GM23248 (cell line): ENCODE measurements at places on chromosomes 11 and 22.

DNA sequence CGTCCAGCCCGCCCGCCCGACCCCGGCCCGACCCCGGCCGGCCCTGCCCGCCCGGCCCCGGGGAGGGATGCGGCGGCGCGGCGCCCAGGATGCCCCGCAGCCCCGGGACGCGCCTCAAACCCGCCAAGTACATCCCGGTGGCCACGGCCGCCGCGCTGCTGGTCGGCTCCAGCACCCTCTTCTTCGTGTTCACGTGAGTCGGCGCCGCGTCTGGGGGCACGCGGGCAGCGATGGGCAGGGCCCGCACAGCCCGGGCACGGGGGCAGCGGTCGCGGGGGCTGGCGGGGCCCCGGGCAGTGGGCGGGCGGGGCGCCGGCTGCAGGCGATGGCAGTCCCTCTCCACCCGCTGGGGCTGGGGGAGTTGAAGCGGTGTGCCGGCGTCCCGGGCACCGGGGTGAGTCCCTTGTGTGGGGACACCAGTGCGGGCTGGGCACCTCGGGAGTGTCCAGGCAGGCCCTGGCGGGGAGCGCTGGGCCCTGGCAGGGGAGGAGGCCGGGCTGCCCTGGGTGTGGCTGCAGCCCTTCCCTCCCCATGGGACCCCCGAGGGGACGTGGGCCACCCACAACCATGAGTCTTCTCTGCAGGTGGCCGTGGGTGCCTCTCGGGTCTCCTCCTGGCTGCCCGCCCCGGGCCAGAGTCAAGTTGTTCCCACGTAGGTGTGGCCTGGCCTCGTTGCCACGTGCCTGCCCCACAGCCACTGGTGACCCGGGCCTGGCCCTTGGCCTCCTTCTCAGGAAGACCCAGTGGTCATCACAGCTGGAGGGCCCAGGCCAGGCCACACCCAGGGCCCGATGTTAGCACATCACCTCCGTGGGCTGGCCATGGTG lies 468 bp downstream of the ZDHHC8 start:
- peak; percentile 57 for DNase-seq

GRCh38 chr11:5339771-5340322 lies 3.5 kb downstream of the OR51B5 start:
- no peak for DNase-seq

GRCh38 chr11:122085712-122086111 lies 30.3 kb downstream of the BLID start:
- peak; percentile 44 for DNase-seq

DNA sequence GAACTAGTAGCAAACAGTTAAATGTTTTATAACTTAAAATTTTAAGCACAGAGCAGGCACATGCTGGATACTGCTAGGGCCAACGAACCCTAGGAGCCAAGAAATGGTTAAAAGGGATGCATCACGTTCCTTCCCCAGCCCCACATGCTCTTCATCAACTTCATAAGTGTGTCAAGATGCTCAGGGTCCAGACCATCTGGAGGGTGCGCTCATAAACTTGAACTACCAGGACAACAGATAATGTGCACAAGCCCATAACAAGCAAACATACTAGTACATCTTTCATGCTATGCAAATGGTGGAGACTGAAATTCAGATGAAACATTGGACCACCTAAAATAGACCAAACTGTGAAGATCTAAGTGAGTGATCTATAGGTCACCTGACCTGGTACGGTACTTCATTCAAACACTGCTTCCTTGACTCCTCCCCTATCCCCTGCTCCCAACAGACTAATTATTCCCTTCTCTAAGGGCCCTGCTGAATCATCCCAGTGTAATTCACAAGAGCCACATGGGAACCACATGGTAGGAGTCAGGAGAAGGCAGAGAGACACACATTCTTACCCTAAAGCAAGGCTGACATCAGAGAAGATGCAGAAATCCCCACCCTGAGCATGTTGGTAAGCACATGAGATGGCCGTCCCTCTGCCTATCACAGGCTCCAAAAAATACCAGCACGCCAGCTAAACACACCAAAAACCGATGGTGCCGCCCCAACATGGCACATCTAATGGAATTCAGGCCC lies 83.9 kb downstream of the ETS1 start:
- DNase-seq = peak; percentile 96

- DNase-seq = no peak
Measured at GRCh38 chr22:36440429-36441002, 40.9 kb downstream of the TXN2 start.

DNA sequence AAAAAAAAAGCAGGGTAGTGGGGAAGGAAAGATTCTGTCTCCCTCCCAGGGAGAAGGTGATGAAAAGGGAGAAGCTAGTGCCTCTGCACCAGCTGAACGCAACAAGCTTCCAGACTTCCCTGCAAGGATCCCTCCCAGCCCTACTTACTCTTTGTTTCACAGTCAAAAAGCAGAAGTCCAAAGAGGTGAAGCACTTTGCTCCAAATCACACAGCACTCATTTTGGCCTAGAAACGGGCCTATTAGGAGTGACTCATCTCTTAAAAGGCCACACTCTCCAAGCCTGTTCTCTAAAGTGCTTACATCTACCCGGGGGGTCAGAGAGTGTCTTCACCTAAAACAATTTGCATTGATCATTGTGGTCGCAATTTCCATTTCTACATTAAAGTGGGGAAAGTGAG lies 17.7 kb upstream of the GRK3 start:
- no peak for DNase-seq

DNA sequence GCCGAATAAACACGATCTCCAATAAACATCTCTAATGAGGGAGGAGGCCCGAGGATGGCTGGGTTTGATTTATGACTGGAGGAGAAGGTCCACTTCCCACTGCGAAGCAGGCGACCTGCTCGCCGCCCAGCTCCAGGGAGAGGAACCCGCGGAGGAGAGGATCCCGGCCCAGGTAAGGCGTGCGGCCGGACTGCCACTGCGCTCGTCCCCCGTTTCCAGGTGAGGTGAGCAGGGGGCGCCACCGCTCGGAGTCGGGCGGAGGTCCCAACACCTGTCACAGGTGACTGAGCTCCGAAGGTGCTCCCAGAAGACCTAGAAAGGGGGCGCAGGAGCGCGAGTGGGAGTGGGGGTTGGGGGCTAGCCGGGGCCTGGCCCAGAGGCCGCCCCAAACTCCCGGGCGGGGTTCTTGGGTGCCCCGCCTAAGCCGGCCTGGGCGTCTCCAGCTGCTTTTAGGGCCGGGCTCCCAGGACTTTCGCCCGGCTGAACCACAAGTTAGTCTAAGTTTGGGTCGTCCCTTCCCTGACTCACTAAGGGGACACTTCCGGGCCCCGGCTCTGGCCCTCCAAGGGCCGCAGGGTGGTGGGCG lies 5.4 kb upstream of the PAX6 start:
- DNase-seq = no peak

DNA sequence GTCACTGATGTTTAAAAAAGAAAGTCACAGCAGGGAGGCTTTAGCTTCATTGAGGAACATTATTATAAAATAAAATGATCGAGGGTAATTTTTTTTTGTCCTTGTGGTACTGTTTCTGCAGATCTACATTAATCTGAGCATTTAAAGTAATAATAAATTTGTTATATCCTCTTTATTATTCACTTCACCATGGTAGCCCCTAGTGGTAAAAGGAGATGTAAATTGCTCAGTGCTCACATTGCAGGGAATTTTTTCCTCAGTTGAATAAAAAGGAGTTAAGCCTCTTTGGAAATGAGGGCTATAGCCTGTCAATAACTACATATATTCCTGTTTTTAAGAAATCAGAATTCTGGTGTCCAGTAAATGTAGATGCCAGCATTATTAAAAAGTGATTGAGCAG lies 99.7 kb upstream of the VPREB1 start:
- peak; percentile 11 for DNase-seq

GRCh38 chr11:116096272-116096995 lies 592.2 kb upstream of the CADM1 start:
- DNase-seq = no peak

GRCh38 chr11:128891913-128892398 lies 800 bp downstream of the KCNJ5 start:
- no peak for DNase-seq

DNA sequence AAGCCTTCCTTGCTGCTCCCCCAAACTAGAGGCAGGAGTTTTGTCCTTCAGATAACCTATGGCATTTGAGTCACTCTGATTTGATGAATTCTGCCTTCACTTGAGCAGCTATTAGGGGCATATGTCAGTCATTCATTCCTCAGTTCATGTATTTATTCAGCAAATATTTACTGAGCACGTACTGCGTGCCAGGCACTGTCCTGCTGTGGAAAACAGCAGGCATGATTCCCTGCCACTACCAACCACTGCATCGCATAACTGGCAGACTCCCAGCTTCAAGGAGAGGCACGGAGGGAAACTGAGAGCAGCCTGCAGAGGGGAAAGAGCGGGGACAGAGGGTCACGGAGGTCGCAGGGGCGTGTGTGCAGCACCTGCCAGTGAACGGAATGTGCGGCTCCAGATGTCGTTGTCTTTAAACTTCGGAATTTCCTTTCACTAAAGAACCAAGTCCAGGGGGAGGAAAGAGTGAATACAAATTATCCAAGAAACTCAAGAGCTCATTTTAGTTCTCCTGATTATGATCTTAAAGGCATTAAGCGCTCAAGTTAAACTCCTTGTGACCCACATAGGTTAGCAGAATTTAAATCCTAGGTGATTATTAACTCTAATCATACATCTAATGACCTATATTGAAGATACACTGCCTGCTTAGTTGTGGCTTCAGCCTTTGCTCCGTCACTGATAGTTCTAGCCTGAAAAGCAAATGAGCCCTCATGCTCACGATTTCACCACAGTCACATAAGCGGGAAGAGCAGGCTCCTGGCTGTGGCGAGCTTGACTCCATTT lies 12.6 kb downstream of the PPARA start:
- DNase-seq = no peak

GRCh38 chr22:19387038-19387437 lies 44.5 kb downstream of the HIRA start:
- DNase-seq = no peak

DNA sequence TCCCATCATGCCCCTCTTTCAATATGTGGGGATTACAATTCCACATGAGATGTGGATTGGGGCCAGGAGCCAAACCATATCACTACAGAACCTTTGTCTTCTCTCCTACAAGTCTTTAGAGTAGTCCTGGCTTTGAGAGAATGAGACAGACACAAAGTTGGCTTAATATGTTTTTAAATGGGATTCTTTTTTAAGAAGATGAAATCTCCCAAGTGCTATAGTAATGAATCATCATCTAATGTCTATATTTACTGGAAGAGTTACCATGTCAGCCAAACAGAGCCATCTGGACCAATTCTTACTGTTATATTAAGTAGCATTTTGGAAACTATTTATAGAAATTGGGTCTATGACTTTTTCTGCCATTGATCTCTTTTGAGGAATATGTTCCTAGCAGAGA lies 38.1 kb upstream of the CARD18 start:
- DNase-seq = peak; percentile 90

- DNase-seq = peak; percentile 96
Measured at GRCh38 chr11:64341851-64342791, 2.1 kb downstream of the CCDC88B start.
